Non-pigmented ciliary epithelial cell (primary cell): ENCODE measurements at places on chromosomes 5 and 9.

DNA sequence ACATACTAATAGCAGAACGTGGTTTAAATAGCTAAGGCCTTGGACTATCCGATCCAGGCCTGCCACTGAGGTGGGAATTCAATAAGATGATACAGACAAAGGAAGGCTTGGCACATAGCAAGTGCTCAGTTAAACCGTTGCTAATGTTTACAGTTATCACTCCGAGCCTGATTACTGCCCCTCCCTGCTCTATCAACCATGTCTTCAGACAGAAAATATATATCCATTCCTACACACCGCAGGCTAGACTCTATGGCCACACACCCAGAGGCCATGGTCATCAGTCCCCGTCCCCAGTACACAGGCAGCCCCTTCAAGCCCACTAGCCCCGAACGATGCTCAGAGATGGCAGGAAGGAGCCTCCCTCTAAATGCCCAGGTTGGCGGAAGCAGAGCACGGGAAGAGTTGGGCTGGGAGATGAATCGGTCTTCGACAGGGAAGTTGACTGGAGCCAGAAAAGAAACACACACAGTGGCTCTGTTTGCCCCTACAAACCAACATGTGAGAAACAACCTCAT lies 49.7 kb upstream of the STXBP1 start:
- DNase-seq, result no peak

- DNase-seq, result no peak
Measured at GRCh38 chr9:33157960-33158842, 8.9 kb downstream of the B4GALT1 start.

- no peak for DNase-seq
Measured at GRCh38 chr5:134574521-134574920, 49.1 kb downstream of the JADE2 start.

DNA sequence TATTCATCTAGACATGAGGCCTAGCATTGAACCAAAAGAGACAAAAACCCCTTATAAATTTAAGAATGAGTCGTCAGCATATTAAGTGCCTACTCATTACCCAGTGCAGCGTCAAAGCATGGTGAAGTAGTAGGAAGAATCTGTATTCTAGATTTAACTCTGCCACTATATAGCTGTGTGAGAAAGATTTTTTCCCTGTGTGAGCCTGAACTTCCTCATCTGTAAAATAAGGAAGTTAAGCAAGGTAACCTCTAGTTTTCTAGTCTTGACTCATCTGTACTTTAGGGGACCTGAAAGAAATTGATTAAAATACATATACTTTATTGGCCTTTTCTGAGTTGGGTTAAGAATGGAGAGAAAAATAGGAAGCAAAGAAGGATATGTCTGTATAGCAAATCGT lies 82.1 kb upstream of the RUSC2 start:
- no peak for DNase-seq

GRCh38 chr9:82443312-82443711 lies 454.7 kb downstream of the SPATA31D1 start:
- no peak for DNase-seq
